ENCODE measurements at places on chromosomes 11 and 22.

DNA sequence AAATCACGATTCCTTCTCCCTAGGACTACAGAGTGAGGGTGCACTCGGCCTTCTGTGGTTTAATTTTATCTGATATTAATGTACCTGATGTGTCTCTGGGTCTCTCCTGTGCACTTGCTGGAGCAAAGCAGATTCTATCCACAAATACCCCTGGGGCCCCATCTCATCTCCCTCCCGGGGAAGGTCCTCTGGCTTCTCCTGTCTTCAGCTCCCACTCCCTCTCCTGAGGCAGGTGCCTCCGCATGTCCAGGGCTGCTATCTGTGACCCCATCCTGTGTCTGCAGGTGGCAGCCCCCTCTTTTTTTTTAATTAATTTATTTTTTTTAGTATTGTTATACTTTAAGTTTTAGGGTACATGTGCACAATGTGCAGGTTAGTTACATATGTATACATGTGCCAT is 558.7 kb downstream of the BRD1 start:
- DNase-seq, result no peak

DNA sequence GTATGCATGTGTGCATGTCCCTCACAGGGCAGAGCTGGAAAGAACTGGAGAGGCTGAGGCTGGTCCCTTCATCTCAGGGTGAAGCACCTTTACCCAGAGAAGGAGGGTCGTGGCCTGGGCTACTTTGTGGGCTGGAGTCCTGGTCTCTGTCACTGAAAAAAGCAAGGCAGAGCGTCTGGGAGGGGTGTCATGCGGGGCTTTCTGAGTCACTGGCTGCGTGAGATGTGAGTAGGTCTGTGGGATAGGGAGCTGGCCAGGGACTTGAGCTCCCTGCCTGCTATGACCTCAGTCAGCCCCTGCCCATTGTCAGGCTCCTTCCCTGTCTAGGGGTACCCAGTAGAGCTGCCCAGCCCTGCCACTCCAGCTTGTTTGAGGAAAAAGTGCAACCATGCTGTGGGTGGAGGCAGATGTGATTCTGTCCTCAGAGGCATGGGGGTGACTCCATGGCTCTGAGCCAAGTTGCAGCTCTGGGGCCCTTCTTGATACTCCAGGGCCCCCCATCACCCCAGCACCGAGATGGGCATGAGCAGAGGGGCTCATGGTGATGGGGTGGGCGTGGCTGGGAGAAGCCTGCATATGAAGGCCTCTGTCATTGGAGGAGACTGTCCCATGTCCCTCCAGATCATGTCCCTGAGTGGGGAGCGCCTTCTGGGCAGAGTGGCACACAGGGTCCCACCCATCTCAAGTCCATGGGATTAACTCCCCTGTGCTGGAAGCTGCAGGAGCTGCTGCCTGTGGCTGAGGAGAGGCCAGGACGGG is 27.8 kb downstream of the KCNQ1 start:
- DNase-seq, result no peak

GRCh38 chr11:43962383-43963278 is 20.2 kb downstream of the C11orf96 start:
- no peak for DNase-seq

DNA sequence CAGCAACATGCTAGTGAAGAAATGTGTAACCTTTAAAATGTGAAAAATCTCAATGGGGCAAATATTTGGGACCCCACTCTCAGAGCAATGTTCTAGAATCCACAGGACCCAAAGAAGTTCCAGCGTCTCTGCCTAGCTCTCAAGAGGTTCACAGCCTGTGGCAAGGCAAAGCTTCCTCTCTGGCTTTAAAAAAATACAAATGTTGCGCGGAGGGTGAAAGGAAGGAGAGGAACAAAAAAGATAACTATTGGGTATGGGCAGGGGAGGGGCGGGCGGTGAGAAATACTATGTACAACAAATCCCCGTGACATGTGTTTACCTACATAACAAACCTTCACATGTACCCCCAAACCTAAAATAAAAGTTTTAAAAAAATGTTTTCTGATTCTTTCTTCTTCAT is 53.6 kb downstream of the PITPNB start:
- no peak for DNase-seq

- no peak for DNase-seq
Measured at GRCh38 chr22:25025491-25026400, 73.2 kb downstream of the KIAA1671 start.

DNA sequence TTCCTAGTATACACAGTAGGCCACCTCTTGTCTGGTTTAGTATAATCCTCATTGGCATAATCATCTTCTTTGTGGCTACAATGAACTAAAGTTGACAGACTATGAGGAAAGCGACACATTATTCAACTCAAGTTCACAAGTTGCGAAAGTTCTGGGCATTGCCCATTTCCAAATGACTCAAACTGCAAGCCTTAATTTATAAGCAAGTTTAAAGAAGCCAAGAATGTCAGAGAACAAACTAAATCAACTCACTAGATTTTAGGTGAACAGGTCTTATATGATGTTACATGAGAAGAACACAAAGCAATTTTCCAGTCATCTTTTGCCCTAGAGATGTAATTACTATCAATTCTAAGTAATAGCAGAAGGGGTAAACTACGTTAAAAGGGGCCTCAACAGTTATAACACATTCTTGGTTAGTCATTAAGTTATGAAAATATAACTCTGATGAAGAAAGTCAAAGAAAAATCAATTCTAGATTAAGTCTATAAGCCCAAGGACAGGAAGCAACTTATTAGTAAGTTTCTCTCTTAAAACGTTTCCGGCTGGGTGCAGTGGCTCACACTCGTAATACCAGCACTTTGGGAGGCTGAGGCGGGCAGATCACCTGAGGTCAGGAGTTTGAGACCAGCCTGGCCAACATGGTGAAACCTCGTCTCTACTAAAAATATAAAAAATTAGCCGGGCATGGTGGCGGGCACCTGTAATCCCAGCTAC is 21.5 kb downstream of the PICALM start:
- no peak for DNase-seq

- no peak for DNase-seq
Measured at GRCh38 chr11:88544656-88545280, 207.2 kb upstream of the CTSC start.

GRCh38 chr11:111659201-111660115 is 57.2 kb downstream of the SIK2 start:
- DNase-seq, result no peak

DNA sequence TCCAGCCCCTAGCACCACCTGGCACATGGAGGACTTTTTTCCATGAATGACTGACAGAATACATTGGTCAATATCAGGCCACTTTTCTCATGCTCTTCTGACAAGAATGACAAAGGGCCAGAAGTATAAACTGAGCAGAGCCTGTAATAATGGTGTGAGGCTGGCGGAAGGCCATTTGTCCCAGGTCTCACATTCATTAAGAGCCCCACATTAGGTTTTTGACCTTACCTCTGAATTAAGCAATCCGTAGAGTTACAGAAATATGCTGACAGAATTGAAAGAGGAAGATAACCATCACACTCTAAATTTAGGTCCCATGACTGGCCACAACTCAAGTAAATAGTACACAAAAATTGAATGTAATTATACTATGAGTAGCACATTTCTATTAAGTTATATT is 55.2 kb downstream of the SYT9 start:
- no peak for DNase-seq

GRCh38 chr11:107478922-107479321 is 21.3 kb upstream of the CWF19L2 start:
- DNase-seq, result no peak

GRCh38 chr11:9784602-9785315 is 120.9 kb downstream of the SWAP70 start:
- no peak for DNase-seq

- no peak for DNase-seq
Measured at GRCh38 chr11:70142221-70142875, 60.7 kb upstream of the FADD start.

GRCh38 chr11:17923217-17923616 is 89.6 kb downstream of the SERGEF start:
- DNase-seq, result peak; percentile 9

- no peak for DNase-seq
Measured at GRCh38 chr11:35812828-35813227, 131.0 kb upstream of the LDLRAD3 start.

DNA sequence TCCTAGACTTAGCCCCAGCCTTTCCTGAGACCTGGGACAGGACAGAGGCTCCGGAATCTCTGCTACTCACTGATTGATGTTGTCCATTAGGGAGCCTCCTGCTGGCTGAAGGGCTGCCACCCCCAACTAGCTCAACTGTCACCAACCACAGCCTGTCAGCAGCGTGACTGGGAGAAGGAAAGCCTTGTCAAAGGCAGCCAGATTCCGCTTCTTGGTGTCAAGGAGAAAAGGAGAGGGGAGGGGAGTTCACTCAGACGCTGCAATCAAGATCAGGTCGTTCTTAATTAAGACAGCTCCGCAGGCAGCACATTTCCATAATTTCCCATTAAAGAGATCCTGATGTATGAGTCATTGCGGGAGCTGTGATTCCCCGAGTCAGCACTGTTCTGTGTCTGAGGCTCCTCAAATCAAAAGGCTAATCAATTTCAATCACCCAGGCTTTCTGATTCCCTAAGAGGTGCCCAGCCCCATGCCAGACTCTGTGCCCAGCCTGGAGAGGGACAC is 152.8 kb upstream of the ZBED5 start:
- DNase-seq, result peak; percentile 9

DNA sequence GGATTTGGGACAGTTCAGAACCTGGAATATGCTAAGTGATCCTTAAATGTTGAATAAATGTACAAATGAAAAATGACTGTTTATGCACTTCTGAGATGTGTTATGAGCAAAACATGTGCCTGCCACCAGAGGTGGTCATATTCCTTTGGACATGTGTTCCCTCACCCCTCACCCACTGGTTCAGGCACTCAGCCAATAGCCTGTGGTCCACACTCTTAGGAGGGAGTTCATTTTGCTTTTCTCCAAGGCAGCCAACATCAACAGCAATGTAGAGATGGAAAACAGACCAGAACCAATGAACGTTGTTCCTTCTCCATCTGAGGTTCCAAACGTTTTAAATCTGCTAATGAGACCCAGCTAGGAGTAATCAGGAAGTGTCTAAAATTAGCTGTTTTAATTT is 44.0 kb downstream of the RPUSD4 start:
- DNase-seq, result no peak

DNA sequence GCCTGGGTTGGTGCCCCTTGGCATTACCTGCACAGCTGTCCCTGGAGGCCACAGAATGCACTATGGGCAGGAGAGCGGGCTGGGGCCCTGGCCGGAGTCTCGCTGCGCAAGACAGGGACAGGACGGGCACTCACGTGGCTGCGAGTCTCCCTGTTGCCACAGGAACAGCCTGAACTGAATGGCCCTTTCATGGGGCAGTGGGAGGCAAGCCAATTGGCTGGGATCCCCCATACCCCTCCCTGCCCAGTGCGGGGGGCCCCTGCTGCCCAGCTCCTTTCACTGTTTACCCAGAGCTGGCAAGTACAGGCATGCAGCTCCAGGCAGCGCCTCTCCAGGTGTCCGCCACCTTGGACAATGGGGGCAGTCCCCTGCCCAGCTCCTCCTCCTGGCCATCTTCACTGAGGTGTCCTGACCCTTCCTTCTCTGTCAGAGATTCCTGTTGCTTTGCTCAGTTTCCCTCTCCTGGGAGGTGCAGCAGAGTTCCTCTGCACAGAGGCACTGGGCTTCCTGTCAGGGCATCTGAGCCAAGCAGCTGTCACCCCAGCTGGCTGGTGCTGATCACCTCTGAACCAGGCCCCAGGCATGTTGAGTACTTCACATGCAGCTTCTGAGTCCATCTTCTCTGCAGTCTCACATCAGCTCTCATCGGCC is 5.2 kb downstream of the USP2 start:
- peak; percentile 94 for DNase-seq

DNA sequence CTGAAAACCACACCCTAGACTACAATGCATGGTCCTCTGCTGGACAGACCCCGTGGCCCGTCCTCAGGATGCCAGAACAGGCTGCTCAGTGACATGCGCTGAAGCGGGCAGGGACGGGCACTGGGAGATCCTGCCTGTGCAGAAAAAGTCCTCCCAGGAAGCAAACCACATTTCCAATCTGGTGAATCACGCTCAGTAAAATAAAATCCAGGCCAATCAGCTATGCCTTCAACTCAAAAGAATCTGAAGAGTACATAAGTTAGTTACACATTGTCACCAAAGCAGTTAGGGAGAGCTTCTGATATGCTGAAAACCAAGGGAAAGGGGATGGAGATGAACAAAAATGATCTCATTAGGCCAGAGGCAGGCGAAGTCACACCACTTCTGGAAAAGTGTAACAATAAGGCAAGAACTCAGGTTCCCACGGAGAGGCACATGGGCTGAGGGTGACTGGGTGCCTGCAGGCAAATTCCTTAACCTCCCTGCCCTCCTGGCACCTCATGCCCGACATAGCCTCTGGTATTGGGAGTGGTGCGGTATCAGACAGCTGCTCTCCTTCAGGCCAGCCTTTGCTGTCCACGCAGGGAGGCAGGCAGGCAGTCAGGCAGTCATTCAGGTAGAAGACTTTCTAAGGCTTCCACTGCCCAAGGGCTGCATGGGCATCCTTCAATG is 66.4 kb downstream of the APOL5 start:
- no peak for DNase-seq

- DNase-seq, result no peak
Measured at GRCh38 chr11:1117992-1118391, 39.8 kb upstream of the MUC5AC start.

DNA sequence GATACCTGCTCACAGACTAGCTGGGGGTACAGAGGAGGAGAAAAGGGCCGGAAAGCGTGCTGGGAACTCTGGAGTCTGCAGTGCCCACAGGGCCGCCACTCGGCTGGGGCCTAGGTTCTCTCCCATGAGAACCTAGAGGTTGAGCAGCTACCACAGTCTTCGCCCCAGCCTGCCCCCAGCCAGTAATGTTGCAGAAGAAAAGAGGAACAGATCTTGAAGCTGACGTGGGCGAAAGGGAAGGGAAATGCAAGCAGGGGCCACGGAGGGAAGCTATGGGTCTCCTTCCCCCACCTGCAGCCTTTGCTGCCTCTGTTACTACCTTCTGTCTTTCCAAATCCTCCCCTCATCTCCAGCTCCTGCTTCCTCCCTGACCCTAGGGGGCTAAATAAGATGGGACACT is 28.8 kb upstream of the P2RY2 start:
- no peak for DNase-seq

DNA sequence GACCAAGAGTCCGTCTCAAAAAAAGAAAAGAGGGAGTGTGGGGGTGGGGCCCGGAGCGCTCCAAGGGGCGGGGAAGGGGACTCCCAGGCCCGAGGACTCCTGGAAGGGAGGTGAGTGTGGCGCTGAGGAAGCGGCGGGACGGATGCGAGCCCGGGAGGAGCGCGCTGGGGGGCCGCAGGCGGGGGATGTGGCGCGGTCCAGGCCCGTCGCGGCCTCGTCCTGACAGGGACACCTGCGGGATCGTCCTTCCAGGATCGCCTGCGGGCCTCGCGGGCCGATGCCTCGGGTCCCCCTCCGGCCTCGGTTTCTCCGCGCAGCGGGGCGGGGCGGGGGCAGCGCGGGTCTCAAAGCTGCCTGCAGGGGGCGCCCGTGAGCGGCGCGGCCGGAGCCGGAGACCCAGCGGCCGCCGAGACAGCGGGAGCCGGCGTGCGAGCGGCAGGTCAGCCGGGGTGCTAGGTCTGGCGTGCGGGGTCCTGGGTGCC is 3.8 kb upstream of the ADORA2A start:
- DNase-seq, result peak; percentile 5

GRCh38 chr11:84847842-84848241 is 779.3 kb downstream of the DLG2 start:
- no peak for DNase-seq

Data from amygdala (tissue), 56 donors.